Neural progenitor cell (in vitro differentiated cells): ENCODE measurements at places on chromosomes 3 and 15.
A peak's percentile ranks its signal among the peaks of the same experiment; 100 is the strongest.

- no peak for DNase-seq
Observed at GRCh38 chr3:29605845-29606244, 325.0 kb downstream of the RBMS3 start.

GRCh38 chr15:29205186-29205585 is 64.4 kb downstream of the NSMCE3 start:
- no peak for DNase-seq

DNA sequence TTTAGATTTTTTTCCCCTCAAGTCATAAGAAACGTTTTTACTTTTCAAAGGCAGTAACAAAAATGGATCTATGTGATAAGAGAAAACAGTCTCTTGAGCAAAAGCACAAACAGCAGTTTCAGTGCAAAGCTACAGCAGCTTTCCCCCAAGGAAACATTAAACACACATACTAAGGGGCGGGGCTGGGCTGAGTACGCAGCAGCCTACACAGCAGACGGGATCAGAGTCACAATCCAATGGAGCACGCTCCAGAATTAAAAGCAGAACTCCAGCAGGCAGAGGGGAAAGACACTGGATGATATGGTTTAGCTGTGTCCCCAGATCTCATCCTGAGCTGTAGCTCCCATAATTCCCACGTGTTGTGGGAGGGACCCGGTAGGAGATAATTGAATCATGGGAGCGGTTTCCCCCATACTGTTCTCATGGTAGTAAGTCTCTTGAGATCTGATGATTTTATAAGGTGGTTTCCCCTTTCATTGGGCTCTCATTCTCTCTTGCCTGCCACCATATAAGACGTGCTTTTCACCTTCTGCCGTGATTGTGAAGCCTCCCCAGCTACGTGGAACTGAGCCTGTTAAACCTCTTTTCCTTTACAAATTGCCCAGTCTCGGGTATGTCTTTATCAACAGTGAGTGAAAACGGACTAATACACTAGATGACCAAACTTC is 116.2 kb upstream of the SLCO3A1 start:
- DNase-seq, result no peak

GRCh38 chr3:140898340-140899180 is 43.1 kb upstream of the SLC25A36 start:
- peak; percentile 33 for DNase-seq

DNA sequence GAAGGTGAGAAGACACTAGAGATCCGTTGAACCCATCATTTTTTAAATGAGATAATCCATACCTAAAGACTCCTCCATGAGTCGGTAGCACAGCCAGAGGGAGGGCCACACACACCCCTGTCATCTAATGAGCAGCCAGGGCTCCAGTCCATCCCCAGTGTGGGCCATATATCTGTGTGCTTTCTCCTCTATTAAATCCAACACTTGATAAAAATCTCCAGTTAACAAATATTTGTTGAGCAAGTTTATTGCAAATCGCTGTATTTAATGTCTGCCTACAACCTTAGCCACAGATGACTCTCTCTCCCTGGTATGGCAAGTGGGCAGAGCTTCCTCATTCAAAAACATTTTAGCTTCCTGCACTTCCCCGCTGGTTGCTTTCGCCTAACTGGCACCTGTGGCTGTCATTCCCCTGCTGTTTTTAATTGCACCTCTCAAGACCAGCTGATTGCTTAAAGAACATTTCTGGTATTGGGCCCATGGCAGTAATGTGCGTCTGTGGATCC is 82.8 kb downstream of the SMAD3 start:
- DNase-seq, result no peak

- DNase-seq, result peak; percentile 38
Observed at GRCh38 chr3:165854696-165855095, 17.5 kb upstream of the BCHE start.

GRCh38 chr15:27686369-27686768 is 412.7 kb downstream of the OCA2 start:
- DNase-seq, result no peak

DNA sequence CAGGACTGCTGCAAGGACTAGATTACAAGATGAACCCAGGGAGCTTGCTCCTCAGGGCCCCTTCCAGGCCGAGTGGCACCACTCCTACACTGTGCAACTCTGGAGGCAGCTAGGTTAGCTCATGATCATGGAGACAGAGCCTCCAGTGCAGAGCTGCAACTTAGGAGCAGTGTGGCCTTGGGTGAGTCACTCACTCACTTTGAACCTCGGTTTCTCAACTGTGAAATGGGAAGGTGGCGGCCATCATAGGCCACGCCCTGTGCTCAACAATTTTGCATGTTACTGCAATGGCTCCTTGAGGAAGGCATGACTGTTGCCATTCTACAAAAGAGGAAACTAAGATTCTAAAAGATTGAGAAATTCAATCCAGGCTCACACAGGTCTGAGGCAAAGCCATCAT is 11.2 kb upstream of the CXCR6 start:
- no peak for DNase-seq

- DNase-seq, result peak; percentile 53
Observed at GRCh38 chr3:72193771-72194430, 409.0 kb upstream of the PROK2 start.

DNA sequence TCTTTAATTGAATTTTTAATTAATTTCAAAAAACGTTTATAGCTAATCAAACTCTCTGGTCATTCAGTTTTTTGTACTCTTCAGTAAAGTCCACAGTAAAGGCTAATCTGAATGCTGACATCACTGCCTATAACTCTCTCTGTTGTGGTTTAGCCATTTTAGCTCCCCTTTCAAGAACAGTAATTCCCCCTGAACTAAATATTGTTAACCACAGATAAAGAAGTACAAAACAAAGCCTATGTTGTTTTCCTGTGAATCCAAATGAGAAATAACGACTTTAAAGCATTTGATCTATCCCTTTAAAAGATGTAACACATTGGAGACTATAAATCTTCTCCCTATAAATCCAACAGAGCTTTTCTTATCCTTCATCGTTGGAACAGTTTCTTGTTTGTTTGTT is 94.2 kb downstream of the ZBTB20 start:
- no peak for DNase-seq

GRCh38 chr15:40279437-40280141 is 3.3 kb downstream of the ANKRD63 start:
- DNase-seq, result peak; percentile 84

DNA sequence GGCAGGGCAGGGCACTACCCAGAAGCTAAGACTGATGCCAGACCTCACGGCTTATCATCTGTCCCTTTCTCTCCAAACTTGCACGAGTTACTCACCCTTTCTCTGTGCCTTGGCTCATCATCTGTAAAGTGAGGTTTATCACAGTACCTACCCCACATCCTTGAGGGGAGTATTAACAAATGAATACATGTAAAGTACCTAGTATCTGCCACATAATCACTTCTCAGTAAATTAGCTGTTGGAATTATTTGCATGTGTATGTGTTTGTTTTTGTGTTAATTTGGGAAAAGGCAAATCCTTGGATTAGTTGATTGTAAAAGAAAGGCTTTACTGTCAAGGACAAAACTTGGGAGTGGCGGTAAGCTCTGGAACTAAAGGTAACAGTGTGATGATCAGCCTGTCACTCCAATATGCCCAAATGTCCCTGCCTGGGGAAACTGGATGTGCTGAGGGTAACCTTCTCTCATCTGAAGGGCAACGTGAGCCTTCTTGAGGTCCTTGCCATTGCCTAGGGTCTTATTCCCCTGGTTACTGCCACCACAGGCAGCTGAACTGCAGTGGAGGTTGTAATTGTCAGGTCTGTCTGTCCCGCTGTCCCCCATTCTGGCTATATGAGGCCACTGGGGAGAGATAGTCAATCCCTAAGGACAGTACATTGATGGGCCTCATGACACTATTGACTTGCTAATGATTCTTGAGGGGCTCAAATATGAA is 269.4 kb downstream of the CLSTN2 start:
- DNase-seq, result no peak

DNA sequence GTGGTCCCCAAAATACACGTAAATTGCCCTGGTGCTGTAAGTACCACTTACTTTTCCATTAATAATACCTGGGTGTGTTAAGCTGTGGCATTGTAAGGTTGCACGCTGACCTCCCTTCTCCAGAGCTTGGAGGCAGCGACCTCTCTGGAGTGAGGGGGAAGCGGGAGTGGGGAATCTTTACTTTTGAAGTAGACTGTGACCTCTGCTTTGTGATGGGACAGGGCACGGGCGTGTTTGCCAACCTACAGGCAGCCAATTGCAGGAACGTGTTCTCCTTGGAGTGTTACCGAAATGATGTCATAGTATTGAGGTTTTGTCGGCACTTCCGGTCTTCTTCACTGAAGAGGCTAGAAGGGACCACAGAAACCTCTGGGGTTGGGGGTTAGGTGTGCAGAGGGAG is 227.3 kb upstream of the C2CD4B start:
- peak; percentile 55 for DNase-seq

DNA sequence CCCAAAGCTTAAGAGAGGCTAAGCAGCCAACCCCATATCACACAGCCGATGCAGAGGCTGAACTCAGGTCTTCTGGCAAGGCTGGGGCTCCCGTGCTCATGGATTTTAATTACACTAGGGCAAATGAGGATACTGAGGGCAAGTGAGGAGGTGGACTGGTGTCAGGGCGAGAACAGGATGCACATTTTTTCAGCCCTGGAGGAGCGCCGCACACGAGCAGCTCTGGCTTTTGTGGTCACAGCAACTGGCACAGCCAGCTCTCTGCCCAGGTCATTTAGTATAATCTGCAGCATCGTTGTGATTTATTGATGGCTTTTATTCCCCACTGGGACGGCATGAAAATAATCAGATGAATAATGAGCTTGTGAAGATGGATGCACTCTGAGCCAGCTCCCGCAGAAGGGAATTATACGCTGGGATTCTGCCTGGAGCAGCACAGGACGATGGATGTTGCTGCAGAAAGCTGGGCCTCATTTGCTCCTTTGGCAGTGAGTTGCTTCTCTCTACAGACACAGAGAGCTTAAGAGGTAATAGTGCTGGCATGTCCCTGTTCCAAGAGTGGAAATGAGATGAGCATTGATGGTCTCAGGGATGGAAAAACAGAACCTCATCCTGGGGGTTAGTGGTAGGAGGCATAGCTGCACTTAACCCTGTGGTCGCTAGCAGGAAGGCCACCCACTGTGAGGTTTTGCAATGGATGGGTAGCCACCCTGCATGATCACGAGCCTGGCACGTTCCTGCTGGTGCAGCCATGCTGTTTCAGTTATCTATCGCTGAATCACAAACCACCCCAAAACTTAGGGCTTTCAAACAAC is 135.4 kb downstream of the UACA start:
- DNase-seq, result no peak

DNA sequence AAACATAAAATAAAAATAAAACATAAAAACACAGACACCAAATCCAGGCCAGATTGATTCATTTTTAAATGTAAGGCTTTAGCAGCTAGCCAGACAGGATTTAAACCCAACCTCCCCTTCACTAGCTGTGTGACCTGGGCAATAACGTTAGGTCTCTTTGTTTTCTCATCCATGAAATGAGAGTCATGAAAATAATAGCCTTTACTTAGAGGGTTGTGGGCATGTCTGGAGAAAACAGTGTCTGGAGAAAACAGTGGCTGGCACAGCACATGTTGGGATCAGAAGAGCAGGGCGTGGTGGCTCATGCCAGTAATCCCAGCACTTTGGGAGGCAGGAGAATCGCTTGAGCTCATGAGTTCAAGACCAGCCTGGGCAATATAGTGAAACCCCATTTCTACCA is 1.9 kb upstream of the DPPA4 start:
- no peak for DNase-seq

GRCh38 chr3:25088284-25088683 is 339.8 kb upstream of the RARB start:
- DNase-seq, result no peak

- DNase-seq, result no peak
Observed at GRCh38 chr3:193119926-193120325, 121.1 kb upstream of the PLAAT1 start.

GRCh38 chr3:85571835-85572234 is 613.0 kb downstream of the CADM2 start:
- no peak for DNase-seq

DNA sequence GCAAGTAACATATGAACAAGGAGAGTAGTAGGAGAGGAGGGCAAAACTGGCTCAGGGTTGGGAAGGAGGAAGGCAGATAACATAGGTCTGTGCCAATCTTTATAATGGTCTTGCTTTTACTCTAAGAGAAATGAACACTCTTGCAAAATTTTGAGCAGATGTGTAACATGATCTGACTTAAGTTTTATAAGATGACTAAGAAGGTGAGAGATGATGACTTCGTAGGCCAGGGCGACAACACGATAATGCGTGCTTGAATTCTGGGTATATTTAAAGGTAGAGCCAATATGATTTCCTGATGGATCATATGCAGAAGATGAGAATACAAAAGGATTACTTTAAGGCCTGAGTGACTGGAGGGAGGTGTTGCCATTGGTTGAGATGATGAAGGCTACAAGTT is 265.4 kb upstream of the KCNMB2 start:
- DNase-seq, result no peak

DNA sequence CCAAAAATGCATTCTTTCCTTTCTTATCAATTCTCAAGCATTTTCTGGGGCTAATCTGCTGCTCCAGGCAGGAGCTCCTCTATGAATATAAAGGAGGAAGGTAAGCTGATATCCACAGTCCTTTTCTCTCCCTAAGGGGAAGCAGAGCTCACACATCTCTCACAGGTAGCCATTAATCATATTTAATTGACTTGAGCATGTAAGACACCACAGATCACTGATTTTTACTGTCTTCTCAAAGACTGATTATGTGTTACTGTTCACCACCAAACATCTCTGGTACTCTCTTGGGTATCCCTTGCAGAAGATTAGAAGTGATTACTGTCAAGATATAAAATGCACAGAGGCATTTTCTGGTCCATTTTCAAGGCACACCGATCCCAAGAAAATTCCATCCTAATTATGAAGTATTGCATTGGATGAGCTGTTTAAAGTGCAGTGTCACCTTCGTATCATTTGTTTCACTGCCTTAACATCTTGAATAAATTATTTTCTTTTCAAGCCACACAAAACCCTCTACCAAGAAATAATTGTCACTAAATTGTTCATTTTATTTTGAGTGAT is 100.7 kb downstream of the ARPP21 start:
- DNase-seq, result no peak

GRCh38 chr15:63736287-63736686 is 97.5 kb downstream of the HERC1 start:
- no peak for DNase-seq

GRCh38 chr15:40097968-40098476 is 10.7 kb downstream of the BMF start:
- no peak for DNase-seq

- no peak for DNase-seq
Observed at GRCh38 chr15:92565351-92566125, 90.0 kb downstream of the FAM174B start.

DNA sequence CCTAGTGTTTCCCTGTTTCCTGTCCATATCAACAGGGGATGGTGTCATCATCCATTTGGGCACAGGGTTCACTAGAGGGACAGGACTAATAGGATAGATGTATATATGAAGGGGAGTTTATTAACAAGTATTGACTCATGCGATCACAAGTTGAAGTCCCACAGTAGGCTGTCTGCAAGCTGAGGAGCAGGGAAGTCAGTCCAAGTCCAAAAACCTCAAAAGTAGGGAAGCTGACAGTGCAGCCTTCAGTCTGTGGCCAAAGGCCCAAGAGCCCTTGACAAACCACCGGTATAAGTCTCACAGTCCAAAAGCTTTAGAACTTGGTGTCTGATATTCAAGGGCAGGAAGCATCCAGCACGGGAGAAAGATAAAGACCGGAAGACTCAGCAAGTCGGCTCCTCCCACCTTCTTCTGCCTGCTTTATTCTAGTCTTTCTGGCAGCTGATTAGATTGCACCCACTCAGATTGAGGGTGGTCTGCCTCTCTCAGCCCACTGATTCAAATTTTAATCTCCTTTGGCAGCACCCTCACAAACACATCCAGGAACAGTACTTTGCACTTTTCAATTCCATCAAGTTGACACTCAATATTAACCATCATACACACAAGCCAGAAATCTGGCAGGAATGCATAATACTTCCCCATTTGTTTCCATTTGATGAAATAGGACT is 43.4 kb downstream of the CD200 start:
- no peak for DNase-seq
